Hepatic stellate cell (primary cell): ENCODE measurements at places on chromosomes 12 and 14.

- no peak for DNase-seq
Observed at GRCh38 chr14:24310265-24310645, 315 bp downstream of the LTB4R2 start.

DNA sequence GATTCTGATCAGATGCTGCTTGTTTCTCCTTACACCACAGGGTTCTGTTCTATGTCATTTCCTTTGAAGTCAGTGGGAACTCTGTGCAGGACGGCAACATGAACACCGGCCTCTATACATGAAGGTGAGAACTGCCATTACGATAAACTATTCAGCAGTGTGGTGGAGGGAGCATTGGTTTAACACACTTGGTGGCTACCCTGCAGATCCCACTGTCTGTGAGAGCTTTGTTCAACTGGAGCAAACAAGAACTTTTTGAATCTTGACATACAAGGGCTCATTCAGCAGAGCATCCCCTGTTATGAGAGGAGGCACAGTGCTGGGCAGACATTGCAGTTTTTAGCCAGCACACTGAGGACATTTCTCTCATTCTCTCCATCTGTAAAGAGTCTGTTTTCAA, 10.7 kb upstream of the FRS2 start:
- DNase-seq, result no peak

DNA sequence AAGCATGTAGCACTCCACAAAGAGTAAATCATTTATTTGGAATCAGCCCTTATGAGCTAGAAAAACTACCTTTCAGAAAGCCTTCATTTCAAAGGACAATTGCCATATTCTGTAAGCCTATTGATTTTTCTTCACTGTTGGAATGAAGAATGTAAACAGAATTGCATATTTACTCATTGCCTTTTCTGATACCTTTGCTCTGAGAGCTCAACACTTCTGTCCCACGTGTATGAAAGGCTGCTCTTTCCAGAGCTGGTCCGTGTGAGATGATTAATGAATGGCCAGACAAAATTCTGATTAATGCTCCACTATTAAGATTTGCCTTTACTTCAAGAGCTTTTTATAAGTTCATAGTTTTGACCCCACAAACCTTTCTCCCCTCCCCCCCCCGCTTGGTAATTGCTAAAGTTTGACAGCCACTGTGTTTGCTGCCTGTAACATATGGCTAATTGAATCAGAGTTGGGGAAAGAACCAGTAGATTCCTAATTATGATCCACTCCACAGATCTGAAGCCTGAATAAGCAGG, 63.0 kb upstream of the PLEKHA5 start:
- no peak for DNase-seq

DNA sequence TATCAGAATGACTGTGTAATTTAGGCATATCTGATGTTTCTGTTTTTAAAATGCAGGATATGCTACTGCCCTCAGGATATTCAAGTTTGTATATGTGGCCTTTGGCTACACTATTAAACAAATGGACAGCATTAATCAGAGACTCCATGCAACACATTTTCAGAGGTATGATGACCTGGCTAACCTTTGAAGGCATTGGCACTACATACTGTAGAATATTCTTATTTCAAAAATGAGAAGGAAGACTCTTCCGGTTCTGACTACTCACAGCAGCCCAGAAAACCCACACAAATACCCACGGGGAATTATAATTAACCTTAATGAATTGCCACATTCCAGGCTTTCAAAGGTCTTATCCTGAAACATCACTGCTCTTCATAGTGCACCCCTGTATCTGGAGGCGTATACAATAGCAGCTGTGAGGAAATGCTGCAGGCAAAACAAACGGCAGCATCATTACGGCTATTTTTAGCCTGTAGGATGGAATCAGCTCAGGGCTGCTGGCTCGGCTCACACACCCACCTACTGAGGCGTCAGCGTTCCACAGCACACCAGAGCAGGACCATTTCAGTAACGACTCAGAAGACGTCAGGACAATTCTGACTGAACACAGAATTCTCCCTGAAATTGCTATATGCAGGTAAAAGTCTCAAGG, 648.5 kb downstream of the RPS29 start:
- no peak for DNase-seq

DNA sequence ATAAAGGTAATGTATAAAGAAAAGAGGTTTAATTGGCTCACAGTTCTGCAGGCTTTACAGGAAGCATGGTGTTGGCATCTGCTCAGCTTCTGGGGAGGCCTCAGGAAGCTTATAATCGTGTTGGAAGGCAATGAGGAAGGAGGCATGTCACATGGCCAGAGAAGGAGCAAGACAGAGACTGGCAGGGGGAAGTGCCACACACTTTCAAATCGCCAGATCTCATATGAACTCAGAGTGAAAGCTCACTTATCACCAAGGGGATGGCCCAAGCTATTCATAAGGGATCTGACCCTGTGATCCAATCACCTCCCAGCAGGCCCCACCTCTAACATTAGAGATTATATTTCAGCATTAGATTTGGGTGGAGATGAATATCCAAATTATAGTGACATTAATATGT, 26.3 kb downstream of the LDHB start:
- no peak for DNase-seq

- no peak for DNase-seq
Observed at GRCh38 chr12:44674875-44675274, 201.2 kb downstream of the NELL2 start.

DNA sequence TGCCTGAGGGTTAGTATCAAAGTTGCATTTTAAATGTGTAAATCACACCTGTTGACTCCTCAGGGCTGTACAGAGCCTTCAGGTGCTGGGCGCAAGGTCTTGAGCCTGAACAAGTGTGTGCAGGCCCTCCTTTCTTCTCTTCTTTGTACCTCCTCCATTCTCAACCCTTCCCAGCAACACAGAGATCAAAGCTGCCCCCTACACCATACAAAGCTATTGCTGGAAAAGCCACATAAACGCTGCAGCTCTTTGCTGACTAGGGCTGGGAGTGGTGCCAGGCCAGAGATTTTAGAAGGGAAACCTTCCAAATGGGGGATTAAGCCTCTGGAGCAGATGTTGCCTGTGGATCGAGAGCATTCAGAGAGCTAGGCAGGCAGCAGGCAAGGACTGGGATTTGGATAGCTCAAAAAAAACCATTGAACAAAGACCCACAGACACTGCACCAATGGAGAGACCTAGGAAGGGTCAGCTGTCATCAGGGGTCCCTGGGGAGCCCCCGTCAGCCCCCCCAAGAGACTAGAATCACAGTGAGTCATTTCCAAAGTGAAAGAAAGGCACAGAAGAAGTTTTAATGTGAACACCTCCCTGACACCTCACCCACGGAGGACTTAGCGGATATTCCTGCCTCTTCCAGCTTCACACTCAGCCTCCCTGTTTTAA, 18.2 kb upstream of the SUSD6 start:
- DNase-seq, result no peak

DNA sequence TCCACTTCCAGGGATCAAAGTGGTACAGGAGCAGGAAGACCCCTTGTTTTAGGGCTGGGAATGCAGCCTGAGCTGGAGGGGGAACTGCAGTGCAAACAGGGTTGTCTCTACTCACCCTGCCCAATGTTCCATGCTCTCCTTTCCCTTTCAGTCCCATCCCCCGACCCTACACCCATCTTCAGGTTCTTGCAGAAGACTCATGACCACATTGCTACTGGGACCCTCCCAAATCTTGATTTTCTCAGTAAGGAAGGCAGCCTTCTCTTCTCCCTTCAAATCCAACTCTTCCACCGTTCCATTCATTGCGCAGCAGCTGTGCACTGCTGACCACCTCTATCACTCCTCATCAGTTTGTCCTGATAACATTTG, 1.9 kb downstream of the SERPINA11 start:
- DNase-seq, result no peak

- no peak for DNase-seq
Observed at GRCh38 chr12:42261708-42262107, 23.7 kb upstream of the YAF2 start.

DNA sequence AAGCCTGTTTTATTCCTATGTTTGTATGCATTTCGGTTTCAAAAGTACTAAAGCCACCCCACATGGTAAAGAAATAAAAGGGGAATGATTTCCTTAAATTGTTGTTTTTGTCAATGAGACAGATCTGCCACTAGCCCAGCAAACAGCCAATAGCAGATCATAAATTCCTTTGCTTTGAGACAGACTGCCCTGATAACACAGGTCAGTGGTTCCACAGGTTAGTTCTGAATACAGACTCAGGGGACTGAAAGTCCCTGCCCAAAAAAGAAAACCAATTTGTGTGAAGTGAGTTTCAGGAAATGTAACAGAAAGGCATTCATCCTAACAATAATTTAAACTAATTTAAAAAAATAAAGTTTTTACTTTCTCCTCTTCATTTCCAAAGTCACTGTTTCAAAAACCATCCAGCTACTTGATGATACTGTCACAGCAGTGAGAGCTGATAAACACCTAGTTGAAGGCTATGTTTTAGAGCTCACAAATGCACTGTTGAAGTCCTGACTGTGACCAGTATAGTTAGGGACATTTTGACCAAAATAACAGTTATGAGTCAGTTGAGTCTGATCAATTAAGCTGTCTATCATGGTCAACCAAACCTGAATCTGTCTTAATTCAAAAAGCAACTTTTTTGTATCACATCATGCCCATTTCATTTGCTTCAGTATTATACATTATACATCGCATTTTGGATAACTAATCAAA, 77.7 kb downstream of the LGR5 start:
- no peak for DNase-seq

GRCh38 chr14:93870377-93870776, 56.8 kb upstream of the FAM181A start:
- no peak for DNase-seq

DNA sequence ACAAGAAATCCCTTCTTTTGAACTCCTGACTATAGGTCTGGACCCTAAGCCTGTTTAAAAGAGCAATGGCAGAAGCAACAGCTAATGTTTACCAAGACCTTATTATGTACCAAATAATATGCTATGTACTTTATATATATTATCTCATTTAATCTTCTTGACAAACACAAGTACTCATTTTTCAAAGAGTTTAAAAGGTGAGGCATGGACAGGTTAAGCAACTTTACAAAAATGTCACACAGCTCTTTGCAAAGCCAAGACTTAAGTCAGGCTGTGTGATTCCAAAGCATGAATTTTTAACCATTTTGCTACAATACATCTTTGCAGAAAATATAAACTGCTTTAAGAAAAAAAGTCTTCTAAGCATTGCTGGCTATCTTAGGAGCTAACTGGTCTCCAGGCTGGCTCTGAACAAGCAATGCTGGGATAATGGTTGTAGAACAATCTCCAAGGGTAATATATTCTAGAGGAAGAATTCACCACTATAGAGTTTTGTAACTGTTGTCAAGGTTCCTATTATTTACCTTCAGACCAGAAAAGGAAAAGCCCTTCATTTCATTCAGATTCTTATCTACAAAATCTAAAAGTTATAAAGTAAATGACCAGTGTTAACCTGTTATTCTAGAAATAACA, 22.1 kb downstream of the SYNJ2BP start:
- DNase-seq, result no peak

GRCh38 chr14:33809396-33809981, 141.4 kb downstream of the EGLN3 start:
- DNase-seq, result no peak

DNA sequence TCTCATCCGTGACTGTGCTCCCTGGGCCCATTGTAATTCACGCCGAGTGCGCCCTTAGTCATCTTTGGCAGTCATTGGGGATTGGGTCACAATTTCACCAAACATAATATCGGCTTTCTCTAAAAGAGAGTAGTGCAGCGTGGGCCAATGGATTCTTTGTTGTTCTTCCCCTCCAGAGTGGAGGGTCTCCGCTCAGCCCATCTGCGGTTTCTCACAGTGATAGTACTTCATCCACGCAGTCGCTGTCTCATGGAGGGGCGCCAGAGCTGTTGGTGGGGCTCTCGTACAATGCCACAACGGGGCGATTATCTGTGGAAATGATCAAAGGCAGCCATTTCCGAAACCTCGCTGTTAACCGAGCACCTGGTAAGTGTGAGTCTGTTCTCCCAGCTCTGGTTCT, 321.8 kb downstream of the SNAPC1 start:
- no peak for DNase-seq

DNA sequence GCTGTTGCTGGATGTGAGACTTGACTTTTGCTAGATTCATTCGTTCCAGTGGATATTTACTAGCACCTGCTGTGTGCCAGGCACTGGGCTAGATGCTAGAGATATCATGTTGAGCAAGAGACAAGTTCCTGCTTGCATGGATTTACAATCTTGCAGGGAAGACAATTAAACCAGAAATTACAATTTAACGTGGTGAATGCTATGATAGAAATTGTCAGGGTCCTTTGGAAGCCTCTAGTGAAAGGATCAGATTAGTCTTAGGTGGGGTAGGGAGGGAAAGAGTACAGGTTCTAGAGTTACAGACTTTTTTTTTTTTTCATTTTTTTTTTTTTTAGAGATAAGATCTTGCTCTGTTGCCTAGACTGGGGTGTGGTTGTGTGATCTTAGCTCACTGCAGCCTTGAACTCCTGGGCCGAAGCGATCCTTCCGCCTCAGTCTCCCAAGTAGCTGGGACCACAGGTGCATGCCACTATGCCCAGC, 36.7 kb downstream of the SPATS2 start:
- DNase-seq, result no peak

GRCh38 chr12:111981987-111982386, 31.0 kb downstream of the TMEM116 start:
- no peak for DNase-seq

GRCh38 chr14:73870525-73871235, 16.0 kb upstream of the ZNF410 start:
- DNase-seq, result no peak

GRCh38 chr12:44852483-44852882, 23.6 kb downstream of the NELL2 start:
- DNase-seq, result no peak

DNA sequence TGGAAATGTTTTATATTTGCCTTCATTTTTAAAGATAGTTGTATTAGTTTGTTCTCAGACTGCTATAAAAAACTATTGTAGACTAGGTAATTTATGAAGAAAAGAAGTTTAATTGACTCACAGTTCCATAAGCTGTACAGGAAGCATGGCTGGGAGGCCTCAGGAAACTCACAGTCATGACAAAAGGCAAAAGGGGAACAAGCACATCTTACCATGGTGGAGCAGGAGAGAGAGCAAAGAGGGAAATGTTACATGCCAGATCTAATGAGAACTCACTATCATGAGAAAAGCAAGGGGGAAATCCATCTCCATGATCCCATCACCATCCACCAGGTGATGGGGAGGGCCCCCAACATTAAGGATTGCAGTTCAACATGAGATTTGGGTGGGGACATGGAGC, 35.5 kb upstream of the UNC79 start:
- no peak for DNase-seq

DNA sequence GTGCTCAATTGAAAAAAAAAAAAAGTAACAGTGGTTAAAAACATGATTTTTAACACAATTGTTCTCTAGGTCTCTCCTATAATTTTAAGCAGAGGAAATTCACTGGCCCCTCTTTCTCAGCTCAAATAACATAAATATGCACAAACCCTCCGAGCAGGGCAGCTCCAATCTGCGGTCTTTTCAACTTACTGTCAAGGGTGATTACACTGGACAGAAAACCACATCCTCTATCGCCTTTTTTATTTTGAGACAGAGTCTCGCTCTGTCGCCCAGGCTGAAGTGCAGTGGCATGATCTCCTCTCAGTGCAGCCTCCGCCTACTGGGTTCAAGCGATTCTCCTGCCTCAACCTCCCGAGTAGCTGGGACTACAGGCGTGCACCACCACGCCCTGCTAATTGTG, 16.5 kb upstream of the GABARAPL1 start:
- DNase-seq, result no peak
